ENCODE measurements at places on chromosomes 7 and 10.
A peak's percentile ranks its signal among the peaks of the same experiment; 100 is the strongest.

DNA sequence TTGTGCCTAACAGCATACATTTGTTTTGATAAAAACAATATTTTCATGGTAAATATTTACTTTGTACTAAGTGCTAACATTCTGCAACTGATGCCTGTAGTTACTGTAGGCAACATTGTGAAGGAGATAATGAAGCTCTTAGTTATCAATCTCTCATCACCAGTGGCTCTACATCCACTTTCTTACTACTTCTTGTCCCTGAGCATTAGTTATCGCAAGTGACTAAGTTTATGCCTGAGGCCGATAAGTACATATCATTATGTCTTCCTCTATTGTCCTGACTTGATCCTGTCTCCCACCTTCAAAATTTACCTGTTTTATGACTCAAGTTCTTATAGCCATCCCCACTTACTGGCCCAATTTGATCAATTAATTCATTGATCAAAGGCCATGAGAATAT is 63.6 kb downstream of the MACC1 start:
- no peak for DNase-seq

- no peak for DNase-seq
Observed at GRCh38 chr7:91915401-91916050, 25.1 kb upstream of the AKAP9 start.

DNA sequence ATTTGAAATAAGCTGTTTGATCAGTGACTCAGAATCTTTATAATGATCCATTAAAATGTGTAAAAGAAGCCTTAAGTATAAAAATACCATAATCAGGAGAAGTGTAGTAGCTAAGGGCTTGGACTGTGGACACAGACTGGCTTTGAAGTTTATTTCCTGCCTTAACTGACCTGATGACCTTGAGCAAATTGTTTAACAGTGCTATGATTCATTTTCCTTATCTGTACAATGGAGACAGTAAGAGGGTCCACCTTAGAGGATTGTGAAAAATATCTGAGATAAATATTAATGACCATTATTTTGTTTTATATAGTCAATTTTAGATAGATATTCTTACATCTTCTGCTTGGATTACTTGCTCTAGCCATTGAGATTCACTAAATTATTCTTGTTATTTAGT is 13.3 kb upstream of the RPA3 start:
- DNase-seq: no peak

- no peak for DNase-seq
Observed at GRCh38 chr7:28858895-28859294, 99.2 kb downstream of the TRIL start.

GRCh38 chr7:83691095-83691494 is 42.2 kb upstream of the SEMA3E start:
- DNase-seq: no peak

DNA sequence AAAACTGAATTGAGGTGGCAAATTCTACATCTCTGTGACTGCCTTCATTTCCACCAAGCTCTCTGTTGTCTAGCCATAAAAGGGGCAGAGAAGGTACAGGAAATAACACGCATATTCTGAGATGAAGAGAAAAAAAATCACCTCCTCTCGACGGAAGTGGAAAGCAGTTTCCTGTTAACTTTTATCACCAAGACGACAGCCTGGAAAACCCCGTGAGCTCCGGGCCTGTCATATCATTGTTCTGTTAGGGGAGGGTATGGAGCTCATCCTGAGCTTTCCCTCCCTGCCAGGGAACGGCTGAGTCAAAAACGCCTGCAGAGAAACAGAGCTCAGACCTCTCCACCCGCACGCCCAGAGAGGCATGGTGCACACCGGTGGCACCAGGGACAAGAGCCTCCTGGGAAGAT is 200.3 kb downstream of the PRPF18 start:
- peak; percentile 80 for DNase-seq

- DNase-seq: peak; percentile 70
Observed at GRCh38 chr10:47024399-47025252, 113.4 kb downstream of the PTPN20 start.

GRCh38 chr7:107879400-107880035 is 11.5 kb upstream of the DLD start:
- DNase-seq: peak; percentile 25
